B cell (primary cell): ENCODE measurements at places on chromosomes 5 and 9.

DNA sequence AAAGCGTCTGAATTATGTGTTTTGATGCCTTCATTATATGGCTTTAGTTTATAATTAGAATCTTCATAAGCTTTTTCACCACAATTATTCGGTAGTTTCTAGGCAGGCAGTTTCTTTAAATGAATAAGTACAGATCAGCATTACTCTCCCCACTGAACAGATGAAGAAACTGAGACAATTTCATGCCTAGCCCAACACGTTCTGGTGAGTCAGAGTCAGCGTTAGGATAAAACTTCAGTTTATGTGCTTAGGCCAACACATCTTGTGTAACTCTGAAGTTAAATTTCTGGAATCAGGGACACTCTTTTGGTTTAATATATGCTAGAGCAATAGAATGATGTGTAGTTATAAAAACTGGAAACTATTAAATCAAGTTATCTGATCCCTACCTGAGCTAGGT, 186.7 kb upstream of the ELL2 start:
- DNase-seq, result no peak

GRCh38 chr9:105438141-105438806, 9.6 kb upstream of the FSD1L start:
- DNase-seq, result no peak

GRCh38 chr9:20760246-20760891, 76.3 kb downstream of the FOCAD start:
- DNase-seq, result no peak

DNA sequence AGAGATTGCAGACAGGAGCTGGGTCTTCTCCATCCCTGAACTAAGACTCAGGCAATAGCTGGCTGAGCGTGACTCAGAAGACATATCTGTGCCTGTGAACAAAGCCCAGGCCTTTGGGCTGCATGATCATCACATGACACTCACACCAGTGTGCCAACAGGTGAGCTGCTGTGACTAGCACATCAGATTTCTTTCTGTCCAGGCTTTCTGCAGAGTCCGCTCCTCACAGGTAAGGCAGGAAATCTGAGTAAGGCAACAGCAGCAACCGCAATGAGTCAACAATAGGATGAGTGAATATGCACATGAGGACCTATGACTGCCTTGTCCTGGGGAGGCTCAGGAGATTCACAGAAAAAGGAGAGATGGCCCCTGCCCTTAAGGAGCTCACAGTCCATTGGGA, 293.6 kb downstream of the ACTL7B start:
- no peak for DNase-seq

- DNase-seq, result no peak
Observed at GRCh38 chr9:92432972-92433548, 8.8 kb upstream of the OMD start.

DNA sequence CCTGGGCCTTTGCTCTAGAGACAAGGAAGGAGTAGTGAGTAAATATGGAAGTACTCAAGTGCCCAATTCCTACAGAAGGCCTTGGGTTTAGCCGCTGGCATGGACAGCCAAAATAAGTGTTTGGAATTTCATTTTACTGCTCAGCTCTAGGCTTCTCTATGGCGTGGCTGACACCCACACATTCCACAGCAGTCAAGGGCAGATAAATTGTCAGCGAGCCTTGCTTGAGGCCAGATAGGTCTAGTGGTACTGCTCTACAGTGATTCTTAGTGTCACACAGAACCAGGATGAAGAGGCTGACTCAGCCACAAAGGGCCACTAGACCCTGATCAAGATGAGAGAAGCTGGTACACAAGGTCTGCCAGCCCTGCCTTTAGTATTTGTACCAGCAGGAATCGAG, 111.0 kb upstream of the NFIB start:
- DNase-seq, result no peak

GRCh38 chr5:151383011-151383410, 35.7 kb upstream of the SLC36A2 start:
- DNase-seq, result no peak
